ENCODE measurements at places on chromosomes 16 and 17. TPM values are rescaled to one million over a fixed set of nuclear protein-coding genes. Genes with fewer than 3 reads are reported as not detected.

Gene EME1
- not detected for total RNA-seq

Gene MMP2
- total RNA-seq = 1,244 TPM

Gene CCDC144A
- 13.7 TPM for total RNA-seq

Gene HID1
- total RNA-seq = 0.33 TPM

Gene MYL4
- not detected for total RNA-seq

Gene GP1BA
- not detected for total RNA-seq

Gene LGALS9B
- not detected for total RNA-seq

Gene SLC25A11
- total RNA-seq = 49.9 TPM

Gene AURKB
- total RNA-seq = 31.8 TPM

Gene TAF1C
- 20.6 TPM for total RNA-seq

Gene XPO6
- total RNA-seq = 112 TPM

Gene ADAM11
- 0.36 TPM for total RNA-seq

Gene IL17C
- not detected for total RNA-seq

Gene SLFN14
- not detected for total RNA-seq

Gene NEUROD2
- not detected for total RNA-seq

Gene TBC1D28
- not detected for total RNA-seq

Gene CRHR1
- not detected for total RNA-seq

Gene KRT25
- not detected for total RNA-seq

Gene TMEM98
- 95.5 TPM for total RNA-seq

Gene SDR42E2
- total RNA-seq = not detected

Gene SKAP1
- total RNA-seq = not detected

Gene ALOX12
- total RNA-seq = not detected

Gene P2RX5
- total RNA-seq = 1.2 TPM

Gene ZNF469
- 7.0 TPM for total RNA-seq

Gene KRTAP1-1
- not detected for total RNA-seq

Gene WNT3
- total RNA-seq = 0.65 TPM

Gene SALL1
- 0.16 TPM for total RNA-seq

Gene ST6GALNAC2
- not detected for total RNA-seq

Gene KRTAP9-2
- not detected for total RNA-seq

Gene G6PC1
- not detected for total RNA-seq

Gene SHISA9
- not detected for total RNA-seq

Gene CFAP52
- total RNA-seq = 0.18 TPM

Gene LPO
- not detected for total RNA-seq

Gene FOXJ1
- not detected for total RNA-seq

Gene PTX4
- total RNA-seq = not detected

Gene CCL2
- 11.1 TPM for total RNA-seq

Gene ALDH3A1
- not detected for total RNA-seq

Gene RPRML
- not detected for total RNA-seq

Gene CRYBA1
- total RNA-seq = not detected

Gene TMC5
- total RNA-seq = under 0.01 TPM

Gene CMTM1
- total RNA-seq = not detected

Gene TPSG1
- not detected for total RNA-seq

Gene KRTAP4-3
- not detected for total RNA-seq

Gene MYH11
- not detected for total RNA-seq

Gene RAP1GAP2
- total RNA-seq = 1.5 TPM

Gene TBC1D3G
- not detected for total RNA-seq

Gene CDH13
- 58.0 TPM for total RNA-seq

Gene OR3A2
- not detected for total RNA-seq

Gene SCRN2
- total RNA-seq = 20.7 TPM

Gene CIITA
- total RNA-seq = 0.74 TPM

Gene KCNG4
- total RNA-seq = not detected

Gene PIMREG
- 0.90 TPM for total RNA-seq

Gene MON1B
- 17.2 TPM for total RNA-seq

Gene CHST6
- 0.27 TPM for total RNA-seq

Gene OR4D1
- not detected for total RNA-seq

Gene COG1
- total RNA-seq = 28.1 TPM

Gene FXR2
- 27.1 TPM for total RNA-seq

Gene TCAP
- 0.49 TPM for total RNA-seq

Gene C1QTNF8
- total RNA-seq = not detected
